Lung (tissue), 17 donors: ENCODE measurements at places on chromosomes 3 and 15. TPM values are rescaled to one million over a fixed set of nuclear protein-coding genes. Genes with fewer than 3 reads are reported as not detected.

DNA sequence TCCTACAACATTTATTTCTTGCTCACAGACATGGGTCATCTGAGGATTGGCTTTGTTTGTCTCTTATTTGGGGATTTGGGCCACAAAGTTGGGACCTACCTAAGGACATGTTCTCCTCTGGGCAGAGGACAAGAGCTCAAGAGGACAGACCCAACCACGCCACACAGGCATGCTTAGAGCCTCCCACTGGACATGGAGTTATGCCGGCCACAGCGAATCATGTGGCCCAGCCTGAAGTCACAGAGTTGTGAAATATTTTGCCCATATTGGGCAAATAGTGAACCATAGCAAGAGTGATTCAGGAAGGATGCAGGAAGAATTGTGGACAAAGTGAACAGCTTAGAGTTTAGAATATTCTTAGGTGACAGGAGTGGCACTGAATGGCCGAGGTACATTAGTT lies 9.9 kb downstream of the TRAK1 start:
- DNase-seq, result no peak

GRCh38 chr15:39438260-39438659 lies 142.6 kb upstream of the THBS1 start:
- DNase-seq, result no peak

The HHATL gene
- 2.7 TPM for total RNA-seq

The IQCF5 gene
- total RNA-seq, result not detected

- peak; percentile 28 for DNase-seq
Measured at GRCh38 chr15:86183596-86184491, 104.2 kb downstream of the AGBL1 start.

- DNase-seq, result no peak
Measured at GRCh38 chr3:146117406-146118285, 43.3 kb downstream of the PLOD2 start.

DNA sequence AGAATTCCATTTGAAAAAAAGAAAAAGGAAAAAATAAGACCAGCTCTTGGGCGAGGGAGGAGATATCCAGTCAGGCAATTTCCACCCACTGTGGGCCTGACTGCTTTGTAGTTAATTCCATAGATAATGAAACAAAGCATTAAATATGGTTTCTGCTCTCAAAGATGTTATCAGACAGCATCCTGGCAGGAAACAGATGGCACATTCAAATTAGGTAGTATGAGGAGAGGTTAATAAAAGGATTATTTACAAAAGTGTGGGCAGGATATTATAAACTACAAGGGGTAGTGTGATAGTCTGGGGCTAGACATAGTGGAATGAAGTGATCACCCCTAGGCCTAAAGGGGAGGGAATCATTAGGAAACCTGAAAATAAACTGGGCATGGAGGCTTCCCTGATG lies 193.2 kb downstream of the CLSTN2 start:
- no peak for DNase-seq

The ACTL6A gene
- 61.2 TPM for total RNA-seq

The PEX11A gene
- 5.6 TPM for total RNA-seq

DNA sequence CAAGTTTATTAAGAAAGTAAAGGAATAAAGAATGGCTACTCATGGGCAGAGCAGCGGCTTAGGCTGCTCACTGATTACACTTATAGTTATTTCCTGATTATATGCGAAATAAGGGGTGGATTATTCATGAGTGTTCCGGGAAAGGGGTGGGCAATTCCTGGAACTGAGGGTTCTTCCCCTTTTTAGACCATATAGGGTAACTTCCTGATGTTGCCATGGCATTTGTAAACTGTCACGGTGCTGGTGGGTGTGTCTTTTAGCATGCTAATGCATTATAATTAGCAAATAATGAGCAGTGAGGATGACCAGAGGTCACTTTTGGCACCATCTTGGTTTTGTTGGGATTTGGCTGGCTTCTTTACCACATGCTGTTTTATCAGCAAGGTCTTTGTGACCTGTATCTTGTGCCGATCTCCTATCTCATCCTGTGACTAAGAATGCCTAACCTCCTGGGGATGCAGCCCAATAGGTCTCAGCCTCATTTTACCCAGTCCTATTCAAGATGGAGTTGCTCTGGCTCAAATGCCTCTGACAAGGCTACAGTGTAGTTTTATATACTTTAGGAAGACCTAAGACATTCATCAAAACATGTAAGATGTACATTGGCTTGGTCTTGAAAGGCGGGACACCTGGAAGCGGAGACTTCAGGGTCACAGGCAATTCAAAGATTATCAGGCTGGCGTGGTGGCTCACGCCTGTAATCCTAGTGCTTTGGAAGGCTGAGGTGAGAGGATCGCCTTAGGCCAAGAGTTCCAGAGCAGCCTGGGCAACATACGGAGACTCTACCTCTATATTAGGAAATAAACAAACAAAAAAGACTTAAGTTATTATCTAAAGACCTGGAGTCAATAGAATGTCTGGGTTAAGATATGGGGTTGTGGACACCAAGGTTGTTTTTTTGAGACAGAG lies 3.2 kb upstream of the BLOC1S6 start:
- no peak for DNase-seq

DNA sequence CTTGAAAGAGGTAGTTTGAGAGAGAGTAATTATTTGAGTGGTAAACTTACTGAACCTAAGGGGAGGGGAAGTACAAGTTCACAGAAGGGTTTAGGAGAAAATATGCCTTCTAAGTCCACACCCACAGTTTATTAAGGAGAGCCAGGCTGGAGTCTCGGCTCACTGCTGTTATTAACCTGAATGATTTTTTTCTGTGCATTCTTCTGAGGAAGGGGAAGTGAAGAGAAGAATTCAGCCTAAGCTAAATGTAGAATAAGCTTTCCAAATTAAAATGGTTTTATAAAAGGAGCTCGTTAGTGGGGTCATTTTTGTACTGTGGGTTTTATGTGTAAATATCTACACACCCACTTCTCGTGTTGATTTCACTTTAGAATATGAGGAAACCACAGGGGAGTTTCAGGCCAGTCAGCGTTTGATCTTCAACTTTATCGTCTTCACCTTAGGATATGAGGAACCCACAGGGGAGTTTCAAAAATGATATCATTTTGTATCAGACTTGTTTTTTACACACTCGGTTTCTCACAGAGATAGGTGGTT lies 1.5 kb downstream of the WHAMM start:
- no peak for DNase-seq

The SETD2 gene
- total RNA-seq, result 35.3 TPM

- DNase-seq, result no peak
Measured at GRCh38 chr3:160611141-160611540, 45.8 kb upstream of the KPNA4 start.

- no peak for DNase-seq
Measured at GRCh38 chr3:33035596-33035995, 61.4 kb downstream of the GLB1 start.

DNA sequence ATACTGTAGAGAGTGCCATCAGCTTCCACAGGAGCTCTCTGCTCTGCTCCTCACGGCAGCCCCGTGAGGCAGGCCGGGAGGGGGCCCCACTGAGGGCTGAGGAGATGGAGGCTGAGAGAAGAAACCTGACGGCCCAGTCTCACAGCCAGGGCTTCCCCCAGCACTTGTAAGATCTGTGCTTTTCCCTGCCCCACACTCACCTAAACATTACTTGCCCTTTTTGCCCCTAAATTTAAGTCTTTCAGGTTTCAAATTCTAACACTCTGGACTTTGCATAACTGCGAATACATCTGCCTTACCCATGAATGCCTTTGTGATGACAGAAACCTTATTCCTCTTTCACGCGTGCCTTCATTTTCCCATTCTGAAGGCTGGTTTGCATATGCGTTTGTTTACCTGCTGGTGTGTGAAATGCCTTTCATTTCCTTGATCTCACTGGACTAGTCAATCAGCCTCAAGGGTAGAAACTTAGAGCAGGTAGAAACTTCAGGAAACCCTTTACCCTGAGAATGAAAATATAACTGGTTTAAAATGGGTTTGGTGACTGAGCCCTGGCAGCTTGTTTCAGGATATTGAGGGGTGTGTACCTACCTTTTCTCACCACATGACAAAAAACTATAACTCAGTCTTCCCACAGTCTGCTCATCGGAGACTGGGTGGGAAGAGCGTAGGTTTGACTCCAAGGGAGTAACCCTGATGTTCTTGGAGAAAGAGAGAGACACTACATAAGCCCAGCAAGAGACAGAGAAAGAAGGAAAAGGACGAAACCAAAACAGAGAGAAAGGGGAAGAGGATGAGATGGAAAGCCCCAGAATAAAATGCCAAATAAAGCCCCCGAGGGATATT lies 20.1 kb downstream of the SLC12A8 start:
- no peak for DNase-seq

DNA sequence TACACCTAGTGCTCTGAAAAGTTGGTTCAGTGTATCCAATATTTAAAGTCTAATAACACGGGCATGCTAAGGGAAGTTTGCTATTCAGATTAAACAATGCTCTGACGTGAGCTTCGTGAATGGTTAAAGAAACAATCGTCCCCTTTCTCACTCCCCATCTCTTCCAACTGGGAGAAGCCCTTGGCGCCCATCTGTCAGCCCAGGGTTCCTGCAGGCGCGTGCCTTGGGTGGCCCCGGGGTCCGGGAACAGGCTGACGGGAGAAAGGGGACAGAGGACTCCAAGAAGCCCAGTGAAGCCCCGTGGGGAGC lies 413 bp downstream of the SEC22C start:
- DNase-seq, result no peak

The TICRR gene
- 0.52 TPM for total RNA-seq

DNA sequence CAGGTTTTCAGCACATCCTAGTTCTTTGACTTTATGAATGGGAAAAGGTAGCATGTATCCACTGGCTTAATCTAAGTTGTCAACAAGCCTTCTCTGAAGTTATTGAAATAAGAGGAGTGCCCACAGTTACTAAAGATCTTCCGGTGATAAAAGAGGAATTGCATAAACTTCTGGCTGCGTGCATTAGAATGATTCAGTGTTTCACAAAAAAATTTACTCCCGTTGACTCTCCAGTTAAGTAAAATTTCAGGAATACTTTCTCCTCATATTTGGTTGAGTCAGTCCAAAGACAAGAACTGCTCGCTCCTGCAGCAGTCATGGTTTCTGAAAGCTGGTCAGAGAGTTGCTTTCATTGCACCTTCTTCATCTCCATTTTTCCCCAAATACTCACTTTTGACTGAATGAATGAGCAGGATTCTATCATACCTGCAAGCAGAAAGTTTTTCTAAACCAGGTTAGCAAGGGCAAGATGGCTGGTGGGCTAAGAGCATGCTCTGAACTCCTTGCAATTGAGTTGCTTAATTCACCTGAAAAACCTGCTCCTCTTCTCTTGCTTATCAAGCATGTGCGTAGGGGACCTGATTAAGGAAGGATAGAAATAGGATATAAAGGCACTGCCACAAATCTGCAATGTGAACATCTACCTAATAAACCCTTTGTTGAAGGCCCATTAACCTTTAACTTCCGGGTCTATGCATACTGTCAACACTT lies 64.2 kb upstream of the TIMP4 start:
- no peak for DNase-seq

GRCh38 chr3:13014755-13015285 lies 58.4 kb downstream of the IQSEC1 start:
- no peak for DNase-seq

DNA sequence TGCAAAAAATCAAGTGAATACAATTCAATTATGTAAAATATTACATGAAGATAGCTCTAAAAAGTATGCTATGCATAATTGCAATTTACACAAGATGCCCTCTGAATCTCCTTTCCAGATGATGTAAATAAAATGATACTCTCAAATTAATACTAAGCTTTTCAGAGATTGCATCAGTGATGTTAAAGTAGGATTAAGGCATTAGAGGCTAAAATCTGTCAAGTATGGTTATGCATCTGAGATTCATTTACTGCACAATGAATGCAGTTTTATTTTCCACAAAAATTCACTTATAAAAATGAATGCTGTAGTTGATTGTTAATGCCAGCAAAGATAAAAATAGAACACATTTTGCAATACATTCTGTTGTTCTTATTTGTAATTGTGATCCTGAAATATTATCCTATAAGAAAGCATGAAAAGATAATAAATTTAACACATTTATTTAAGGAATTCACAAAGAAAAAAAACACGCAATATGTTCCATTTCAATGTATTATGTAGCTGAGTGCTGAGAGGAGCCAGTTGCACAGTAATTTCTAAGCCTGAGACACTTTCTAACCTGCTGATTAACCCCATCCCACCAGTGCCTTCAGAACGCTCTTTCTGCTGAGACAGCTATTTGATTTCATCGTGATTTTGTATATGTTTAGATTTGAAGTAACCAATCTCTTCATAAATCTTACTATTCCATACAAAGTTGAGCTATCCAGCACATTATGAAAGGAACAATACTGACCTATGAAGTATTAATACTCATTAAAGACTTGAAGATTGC lies 224.4 kb downstream of the CADM2 start:
- DNase-seq, result no peak

- peak; percentile 44 for DNase-seq
Measured at GRCh38 chr3:131794766-131795388, 239.9 kb downstream of the CPNE4 start.

GRCh38 chr3:14139771-14140170 lies 14.9 kb downstream of the TMEM43 start:
- no peak for DNase-seq

- DNase-seq, result no peak
Measured at GRCh38 chr3:127985216-127985615, 67.0 kb upstream of the SEC61A1 start.

DNA sequence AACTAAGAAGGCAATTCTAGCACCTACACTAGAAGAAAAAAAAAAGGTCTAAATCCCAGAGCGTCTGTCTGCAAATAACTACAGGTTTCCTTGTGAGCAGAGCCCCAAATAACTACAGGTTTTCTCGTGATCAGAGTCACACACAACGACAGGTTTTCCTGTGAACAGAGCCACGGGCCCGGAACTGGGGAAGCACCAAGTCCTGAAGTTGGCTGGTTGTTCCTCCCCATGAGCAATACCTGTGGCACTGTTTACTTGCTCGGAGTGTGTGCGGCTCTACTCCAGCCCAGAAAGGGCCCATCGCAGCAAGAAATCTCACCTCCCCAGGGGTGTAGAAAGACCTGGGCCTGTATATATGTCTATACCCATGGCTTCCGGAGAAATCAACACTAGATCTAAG lies 644 bp upstream of the MASP1 start:
- no peak for DNase-seq

The PLS1 gene
- total RNA-seq, result 45.4 TPM

The SHF gene
- 4.6 TPM for total RNA-seq

DNA sequence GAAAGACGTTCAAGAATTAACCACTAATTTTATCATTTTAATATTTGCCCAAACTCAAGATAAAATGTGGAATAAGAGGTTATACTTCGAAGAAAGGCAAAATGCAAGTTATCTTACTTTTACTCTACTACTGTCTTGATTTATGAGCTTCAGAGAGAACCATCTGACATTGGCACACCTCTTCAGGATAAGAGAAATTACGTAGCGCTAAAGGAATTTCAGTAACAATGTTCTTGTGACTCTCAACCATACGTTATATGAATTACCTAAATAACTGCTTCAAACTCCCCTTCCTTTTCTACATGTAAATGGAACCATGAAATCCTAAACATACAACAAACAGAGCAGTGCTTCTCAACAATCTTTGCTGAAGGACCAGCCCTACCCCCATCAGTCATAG lies 96.8 kb downstream of the ZNF385D start:
- DNase-seq, result no peak
